ENCODE measurements at places on chromosomes 5 and 9.

GRCh38 chr9:94821098-94821887, 94.8 kb downstream of the AOPEP start:
- no peak for DNase-seq

DNA sequence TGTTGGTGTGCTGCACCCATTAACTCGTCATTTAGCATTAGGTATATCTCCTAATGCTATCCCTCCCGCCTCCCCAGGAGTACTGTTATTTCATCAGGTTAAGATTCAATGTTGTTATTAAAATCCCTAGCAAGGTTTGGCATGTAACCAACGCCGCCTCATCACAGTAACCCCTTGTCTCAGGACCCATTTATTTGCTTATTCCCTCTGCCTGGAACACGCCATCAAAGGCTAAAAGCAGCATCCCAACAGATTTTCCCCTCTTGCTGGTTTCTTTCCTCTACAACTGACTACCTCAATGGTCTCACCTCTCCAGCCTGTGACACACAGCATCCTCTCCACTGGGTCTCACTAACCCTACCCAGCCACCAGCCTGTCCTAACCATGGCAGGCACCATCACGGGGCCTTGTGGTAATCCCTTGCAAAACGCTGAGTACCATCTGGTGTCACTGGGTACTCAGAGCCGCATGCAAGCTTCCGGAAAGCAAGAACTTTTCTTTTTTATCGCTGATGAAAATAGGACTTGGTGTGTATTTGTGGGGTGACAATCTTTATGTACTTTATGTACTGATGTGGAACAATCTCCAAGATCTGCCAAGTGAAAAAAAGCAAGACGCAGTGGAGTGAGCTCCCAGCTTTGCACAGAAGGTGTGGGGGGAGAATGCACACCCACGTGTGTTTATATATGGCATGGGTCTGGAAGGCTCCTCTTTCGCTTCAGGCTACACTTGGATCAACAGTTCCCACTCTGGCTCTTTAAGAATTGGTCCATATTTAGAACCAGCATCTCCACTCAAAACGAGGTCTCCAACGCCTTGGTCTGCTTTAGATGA, 6.1 kb downstream of the RPS14 start:
- no peak for DNase-seq

- DNase-seq, result no peak
Observed at GRCh38 chr9:136028760-136029470, 66.2 kb downstream of the NACC2 start.

DNA sequence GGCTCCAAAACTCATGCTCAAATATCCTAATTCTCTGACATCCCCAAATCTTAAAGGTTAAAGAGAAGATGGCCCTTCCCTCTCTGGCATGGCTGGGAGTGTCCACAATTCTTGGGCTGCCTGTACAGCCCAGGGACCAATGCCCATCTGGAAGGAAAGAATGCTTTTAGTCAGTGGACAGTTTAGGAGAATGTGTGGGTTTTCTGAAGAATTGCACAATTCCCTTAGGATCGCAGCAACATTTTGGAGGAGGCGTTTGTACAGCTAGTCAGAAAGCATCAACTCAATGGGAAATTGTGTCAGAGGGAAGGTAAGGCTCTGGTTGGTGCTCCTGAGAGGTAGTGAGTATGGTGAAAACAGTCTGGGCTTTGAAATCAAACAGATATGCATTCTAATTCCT, 15.0 kb downstream of the FAM193B start:
- DNase-seq, result no peak

DNA sequence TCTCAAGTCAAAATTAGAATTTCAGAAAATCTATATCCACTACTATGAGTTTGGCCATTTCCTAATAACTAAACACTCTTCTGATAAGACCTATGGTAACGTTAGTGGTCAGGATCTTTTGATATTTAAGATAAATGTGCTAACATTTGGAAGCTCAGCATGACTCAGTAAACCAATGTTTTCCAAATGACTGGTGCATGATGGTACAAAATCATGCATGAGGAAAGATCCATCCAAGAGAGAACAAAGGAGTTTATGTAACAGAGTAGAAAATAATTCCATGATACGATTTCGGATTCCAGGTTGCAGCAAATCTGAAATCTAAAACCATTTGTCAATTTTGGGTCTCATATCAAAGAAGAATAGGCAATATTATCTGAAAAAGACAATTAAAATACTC, 279.2 kb downstream of the NSG2 start:
- DNase-seq, result no peak

GRCh38 chr9:36911601-36912412, 122.3 kb downstream of the PAX5 start:
- no peak for DNase-seq

- peak; percentile 80 for DNase-seq
Observed at GRCh38 chr9:129737479-129738274, 15.2 kb downstream of the PTGES start.
